ENCODE measurements at places on chromosomes 6 and 20.

DNA sequence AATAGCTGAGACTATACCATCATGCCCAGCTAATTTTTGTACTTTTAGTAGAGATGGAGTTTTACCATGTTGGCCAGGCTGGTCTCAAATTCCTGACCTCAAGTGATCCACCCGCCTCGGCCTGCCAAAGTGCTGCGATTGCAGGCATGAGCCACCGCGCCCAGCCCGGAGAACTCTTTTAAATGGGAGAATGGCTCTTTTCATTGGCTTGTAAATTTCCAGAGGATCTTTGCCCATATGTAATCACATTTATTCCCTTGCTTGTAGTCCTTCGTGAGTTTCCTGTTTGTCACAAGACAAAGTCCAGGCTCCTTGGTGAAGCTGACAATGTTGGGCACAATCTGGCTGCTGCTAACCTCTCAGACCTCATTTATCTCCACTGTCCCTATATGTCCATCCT lies 135.1 kb downstream of the CEP57L1 start:
- DNase-seq, result no peak

GRCh38 chr20:46357030-46357514 lies 48.8 kb upstream of the CDH22 start:
- no peak for DNase-seq

DNA sequence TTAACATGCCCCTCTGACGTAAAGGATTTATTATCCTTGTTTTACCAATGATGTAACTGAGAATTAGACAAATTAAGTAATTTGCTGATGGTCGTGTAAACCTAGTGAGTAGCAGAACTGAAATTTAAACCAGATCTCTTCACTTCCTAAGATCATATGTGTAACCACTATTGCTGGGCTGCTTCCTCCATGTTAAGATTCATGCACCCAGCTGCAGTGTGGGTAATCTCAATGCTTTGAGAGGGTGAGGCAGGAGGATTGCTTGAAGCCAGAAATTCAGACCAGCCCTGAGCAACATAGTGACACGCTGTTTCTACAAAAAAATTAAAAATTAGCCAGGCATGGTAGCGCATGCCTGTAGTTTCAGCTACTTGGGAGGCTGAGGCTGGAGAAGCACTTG lies 97.9 kb downstream of the L3MBTL3 start:
- no peak for DNase-seq

- DNase-seq, result no peak
Observed at GRCh38 chr6:105769197-105769596, 316.9 kb upstream of the PRDM1 start.

DNA sequence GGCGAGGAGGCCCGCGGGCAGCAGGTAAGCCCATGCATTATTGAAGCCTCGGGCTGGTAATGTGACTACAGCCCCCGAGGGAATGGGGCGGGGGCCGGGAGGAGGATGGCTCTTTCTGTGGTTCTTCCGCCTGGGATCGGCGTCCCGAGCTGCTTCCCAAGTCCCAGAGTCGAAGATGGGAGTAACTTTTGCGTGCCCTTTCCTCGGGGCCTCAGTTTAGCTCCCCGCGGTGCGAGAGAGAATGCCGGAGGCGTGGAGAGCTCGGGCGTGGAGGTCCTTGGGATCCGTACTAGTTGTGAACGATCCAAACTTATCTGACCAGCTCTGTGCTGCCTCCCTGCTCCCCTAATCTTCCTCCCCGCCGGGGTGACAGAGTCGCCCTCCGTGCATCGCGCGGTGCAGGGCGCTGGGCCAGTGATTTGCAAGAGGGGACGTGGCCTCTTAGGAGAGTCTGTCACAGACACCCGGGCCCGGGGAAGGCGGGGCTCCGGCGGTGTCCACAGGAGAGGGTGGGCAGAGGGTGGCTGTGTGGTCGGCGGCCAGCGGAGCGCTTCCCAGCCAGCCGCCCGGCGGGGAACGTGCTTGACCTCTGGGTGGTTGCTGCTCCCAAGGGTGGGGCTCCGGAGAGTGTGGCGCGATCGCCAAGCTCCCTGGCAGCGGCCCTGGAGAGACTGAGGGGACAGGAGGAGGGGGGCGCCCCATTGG lies 815 bp downstream of the UTRN start:
- DNase-seq, result peak; percentile 81

GRCh38 chr6:17621003-17621402 lies 20.9 kb downstream of the FAM8A1 start:
- no peak for DNase-seq

DNA sequence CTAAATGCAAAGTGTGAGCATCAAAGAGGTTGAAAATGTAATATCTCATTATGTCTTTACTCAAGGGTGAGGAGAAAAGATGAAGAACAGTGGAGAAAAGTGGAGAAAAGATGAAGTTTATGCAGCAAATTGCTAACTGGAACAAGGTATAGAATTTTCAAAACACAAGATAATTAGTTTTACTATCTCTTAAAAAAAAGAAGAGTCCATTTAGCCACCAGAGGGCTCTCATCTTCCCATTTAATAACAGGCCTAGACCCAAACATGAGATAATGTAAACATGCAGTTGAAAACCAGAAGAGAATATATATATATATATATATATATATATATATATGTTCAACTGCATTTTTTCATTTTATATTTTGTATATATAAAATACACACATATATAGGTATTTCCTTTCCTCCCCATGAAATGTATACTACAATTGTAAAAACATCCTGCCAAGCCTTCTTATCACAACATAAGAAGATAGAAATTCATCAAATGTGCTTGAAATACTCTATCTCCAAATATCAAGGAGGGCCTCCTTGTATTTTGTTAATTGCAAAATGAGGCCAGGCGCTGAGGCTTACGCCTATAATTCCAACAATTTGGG lies 78.4 kb downstream of the ADTRP start:
- no peak for DNase-seq

DNA sequence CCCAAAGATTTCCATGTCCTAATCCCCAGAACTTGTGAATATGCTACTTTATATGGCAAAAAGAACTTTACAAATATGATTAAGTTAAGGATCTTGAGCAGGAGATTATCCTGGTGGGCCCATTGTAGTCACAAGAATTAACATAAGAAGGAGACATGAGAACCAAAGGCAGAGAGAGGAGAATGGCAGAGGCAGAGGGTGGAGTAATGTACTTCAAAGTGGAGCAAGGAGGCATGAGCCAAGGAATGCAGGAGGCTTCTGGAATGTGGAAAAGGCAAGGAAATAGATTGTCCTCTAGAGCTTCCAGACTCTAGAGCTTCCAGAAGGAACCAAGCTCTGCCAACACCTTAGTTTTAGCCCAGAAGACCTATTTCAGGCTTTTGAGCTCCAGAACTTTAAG lies 147.4 kb downstream of the MOXD1 start:
- DNase-seq, result no peak

GRCh38 chr6:123402052-123402451 lies 234.7 kb downstream of the TRDN start:
- DNase-seq, result no peak

GRCh38 chr6:116290799-116291198 lies 11.1 kb upstream of the TSPYL1 start:
- no peak for DNase-seq

DNA sequence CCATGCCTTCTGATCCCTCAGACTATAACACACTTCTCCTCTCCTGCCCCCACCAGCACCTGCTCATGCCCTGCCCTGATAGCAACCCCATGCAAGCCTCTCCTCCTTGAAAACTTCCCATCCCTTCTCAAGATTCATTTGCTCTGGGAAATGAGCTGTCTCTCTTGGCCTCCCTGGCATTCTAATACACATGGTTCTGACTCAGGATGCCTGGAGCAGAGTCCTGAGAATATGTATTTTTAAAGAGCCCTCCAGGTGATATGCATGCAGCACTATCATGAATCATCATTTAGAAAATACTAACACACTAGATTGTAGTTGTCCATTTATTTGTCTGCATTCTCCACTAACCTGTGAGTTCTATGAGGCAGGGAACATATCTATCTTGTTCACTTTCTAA lies 26.6 kb downstream of the HDGFL1 start:
- no peak for DNase-seq

DNA sequence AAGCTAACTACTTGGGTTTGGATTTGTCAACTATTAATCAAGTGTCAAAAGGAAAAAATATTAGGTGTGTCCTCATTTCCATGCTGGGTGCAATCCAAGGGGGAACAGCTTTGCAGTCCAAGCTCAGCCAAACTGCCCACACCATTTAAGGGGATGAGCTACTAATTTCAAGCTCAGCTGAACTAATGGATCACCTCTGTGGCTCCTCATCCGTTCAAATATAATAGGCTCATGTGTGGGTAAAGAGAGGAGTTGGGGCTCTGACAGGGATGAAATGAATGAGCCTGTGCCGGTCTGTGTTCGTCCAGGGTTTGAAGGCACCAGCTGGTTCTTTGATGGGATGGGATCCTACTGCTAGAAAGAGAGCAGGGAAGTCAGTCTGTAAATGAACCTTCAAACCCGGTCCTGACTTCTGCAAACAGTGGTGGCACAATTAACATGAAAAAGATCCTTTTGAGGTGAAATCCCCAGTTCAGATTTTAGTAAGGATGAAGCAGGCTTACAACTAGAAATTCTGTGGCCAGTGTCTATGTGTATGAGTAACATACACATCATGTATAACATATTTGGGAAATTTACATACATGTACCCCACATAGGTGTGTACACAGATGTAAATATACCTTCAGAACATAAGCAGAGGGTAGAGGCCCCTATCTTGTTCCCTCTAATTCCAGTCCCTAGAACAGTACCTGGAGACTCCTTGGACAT lies 41.9 kb downstream of the TTI1 start:
- DNase-seq, result peak; percentile 19

GRCh38 chr6:149830731-149831307 lies 33.3 kb downstream of the LRP11 start:
- no peak for DNase-seq

- DNase-seq, result no peak
Observed at GRCh38 chr6:156163311-156163710, 613.9 kb upstream of the ARID1B start.

- no peak for DNase-seq
Observed at GRCh38 chr6:6657085-6657819, 68.7 kb downstream of the LY86 start.

DNA sequence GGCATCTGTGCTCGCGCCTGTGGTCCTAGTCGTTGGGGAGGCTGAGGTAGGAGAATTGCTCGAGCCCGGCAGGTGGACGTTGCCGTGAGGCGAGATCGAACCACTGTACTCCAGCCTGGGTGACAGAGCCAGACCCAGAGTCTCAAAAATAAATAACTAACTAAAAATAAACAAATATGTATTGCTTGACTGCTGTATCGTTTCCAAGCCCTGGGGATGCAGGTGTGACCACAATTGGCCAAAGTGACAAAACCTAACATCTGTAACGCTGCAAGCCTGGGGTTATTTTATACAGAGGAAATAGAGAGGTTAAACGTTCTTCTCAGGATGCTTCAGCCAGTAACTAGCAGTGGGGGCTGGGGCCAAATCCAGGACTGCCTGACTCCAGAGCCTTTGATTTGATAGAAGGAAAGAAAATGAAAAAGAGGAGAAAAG lies 1.9 kb upstream of the SRSF3 start:
- no peak for DNase-seq

DNA sequence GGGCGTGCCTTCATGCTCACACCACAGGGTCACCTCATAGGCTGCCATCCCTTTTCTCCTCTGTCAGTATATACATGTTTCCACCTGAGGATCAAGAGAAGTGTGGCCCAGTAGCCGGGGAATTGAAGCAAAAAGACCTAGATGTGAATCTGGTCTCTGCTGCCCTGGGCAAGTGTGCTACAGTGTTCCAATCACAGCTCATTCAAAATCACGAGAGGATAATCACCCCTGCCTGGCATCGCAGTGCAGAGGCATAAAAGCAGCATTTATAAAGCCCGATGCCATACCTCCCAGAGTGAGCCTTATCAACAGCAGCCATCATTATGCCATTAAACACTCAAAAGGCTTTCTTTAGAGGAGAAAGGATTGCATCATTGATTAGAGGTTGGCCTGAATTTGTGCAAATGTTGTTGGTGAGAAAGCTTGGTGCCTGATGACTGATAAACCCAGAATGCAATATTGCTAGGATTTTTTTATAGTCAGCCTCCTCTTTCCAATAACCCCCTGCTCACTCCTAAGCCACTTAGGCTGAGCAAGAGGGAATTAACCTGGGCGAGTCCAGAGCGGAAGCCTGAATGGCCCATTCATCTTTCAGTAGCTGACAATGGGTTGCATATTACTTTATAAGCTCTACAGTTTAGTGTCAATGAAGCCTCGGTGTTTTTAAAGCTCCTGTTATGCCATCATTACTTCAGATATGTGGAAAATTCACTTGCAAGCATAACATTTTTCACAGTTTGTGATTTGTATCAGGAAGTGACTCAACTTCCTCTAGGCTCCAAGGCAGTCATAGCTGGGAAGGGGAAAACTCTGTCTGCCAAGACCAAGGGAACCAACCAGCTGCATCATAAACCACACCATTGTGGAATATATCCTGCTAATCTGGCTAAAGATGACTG lies 92.5 kb upstream of the NXT1 start:
- DNase-seq, result no peak

- DNase-seq, result no peak
Observed at GRCh38 chr20:15235471-15236198, 898.2 kb upstream of the FLRT3 start.

GRCh38 chr6:137167702-137168377 lies 5.6 kb downstream of the IL22RA2 start:
- no peak for DNase-seq

DNA sequence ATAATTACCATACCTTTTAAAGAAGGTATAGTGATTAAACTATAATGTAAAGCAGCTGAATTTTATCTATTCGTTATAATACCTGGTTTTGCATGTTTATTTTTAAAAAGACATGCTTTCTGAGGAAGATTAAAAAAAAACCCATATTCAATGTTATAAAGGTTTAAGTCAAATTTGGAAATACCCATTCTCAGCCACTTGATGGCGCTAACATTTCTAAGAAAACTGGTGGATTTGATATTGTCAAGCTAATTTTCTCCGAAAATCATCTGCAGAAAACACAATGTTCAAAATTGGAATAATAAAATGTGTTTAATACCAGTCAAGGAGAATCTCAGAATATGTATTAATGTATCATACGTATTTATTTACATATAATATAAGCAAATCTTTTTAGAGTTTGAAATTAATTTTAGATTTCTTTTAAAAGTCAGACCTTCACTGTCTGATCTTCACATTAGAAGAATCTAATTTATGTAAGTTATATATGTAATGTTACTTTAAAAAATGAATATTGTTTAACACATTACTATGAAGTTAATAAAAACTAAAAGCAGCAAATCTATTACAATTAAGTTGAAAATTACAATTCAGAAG lies 35.0 kb downstream of the SHPRH start:
- no peak for DNase-seq

- peak; percentile 89 for DNase-seq
Observed at GRCh38 chr6:131063028-131063763, at the start of gene EPB41L2. Gene EPB41L2, minus strand, starts transcription at chr6:131063245. Its CDS starts 106,760 bp downstream, at chr6:130956485.

- DNase-seq, result no peak
Observed at GRCh38 chr6:43383021-43383667, 13.7 kb upstream of the ZNF318 start.

GRCh38 chr6:126643352-126643751 lies 303.4 kb downstream of the CENPW start:
- no peak for DNase-seq

GRCh38 chr6:156862711-156863110 lies 85.5 kb downstream of the ARID1B start:
- no peak for DNase-seq

GRCh38 chr6:117481926-117482239 lies 591 bp upstream of the DCBLD1 start:
- no peak for DNase-seq

Measured in activated CD8-positive, alpha-beta memory T cell treated with anti-CD3 and anti-CD28 coated beads for 24 hours (primary cell).